ENCODE measurements at places on chromosomes 11 and 22.

DNA sequence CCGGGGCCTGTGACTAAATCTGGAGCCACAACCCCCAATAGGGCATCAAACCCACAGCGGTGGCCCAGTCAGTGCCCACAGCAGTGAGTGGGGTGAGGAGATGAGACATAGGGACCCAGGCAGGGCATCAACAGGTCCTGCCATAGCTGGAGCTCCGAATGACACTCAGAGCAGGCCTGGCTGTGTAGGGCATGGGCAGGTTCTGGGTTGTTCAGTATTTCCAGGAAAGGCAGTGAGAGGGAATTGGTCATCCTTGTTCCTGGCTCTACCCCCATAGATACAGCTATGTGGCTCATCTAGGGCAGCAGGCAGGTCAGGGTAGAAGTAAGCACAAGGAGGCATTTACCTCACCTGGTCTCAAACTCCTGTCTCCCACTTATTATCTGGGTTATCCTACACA, 126.6 kb downstream of the BUD13 start:
- no peak for DNase-seq

GRCh38 chr11:62169935-62170334, 20.1 kb upstream of the SCGB1D1 start:
- DNase-seq, result no peak

DNA sequence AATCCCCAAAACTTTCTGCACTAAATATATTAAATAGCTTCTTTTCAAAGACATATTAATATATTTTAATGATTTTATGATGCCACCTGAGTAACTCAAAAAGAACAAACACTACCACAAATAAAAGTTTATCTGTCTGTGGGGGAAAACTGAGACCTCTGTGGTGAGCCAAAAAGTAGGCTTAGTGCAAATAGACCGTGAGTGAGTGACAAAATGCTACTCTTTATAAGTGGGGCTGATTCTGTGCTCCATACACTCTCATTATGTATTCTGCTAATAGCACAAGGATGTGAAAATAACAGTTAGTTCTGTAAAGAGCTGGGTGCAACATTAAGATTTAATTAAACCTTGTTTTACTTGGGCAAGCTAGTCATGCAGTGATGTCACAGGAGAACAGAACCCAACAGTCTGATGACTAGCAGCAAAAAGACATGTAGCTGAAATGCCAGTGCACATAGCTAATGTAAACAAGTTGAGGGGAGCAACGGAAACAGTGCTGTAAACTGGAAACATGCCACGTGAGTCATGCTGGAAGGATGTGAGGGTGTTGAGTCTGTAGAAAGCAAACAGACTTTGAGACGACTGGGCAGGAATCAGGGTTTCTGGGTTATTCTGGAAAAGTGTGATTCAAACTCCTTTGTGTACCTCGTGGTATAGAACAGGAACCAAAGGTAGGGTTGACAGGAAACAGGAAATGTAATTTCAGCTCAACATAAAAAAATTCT, 1130.4 kb downstream of the LRRC4C start:
- DNase-seq, result no peak

DNA sequence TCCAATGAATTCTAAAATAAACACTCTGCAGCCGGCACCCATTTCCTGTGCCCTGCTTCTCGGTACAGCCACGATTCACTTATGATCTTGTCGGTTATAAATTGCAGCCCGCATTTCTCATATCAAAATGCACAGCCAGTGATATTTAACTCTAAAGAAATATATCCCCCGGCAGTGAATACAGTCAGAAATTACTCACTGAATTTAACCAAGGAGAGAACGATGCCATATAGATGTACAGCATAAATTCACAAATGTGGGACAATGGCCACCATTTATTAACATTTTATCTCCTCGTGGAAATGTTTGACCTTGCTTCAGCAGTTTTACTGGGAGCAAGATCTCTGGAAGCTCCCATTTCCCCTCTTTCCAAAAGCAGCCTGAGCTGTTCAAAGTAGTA, 1517.8 kb downstream of the BRD1 start:
- DNase-seq, result no peak

- DNase-seq, result no peak
Measured at GRCh38 chr11:2277008-2277346, 6.6 kb upstream of the ASCL2 start.

DNA sequence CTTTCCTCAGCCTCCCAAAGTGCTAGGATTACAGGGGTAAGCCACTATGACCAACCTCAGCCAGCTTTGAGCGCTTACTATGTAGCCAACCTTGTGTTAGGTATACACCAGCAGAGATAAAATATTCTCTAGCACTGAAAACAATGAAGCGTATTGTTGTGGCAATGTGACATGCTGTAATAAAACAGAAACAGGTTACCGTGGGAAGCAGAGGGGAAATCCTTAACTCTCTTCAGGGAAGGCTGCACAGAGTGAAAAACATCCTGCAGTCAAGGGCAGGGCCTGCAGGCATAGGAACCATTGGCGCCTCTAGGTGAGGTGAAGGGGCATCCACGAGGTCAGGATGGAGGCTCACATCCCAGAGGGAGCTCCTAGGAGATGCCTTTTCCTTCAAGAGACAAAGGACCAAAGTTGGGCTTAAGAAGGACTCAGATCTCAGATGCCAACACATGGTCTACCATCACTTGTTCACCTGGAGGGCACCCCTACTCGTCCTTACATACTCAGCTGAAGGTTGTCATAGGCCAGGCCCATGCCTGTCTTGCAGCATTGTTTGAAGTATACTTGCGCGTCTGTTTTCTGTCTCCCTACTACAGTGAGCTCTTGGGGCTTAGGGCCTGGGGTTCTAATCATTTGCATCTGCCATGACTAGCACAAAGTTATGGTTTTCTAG, 8.0 kb downstream of the POLD4 start:
- no peak for DNase-seq

GRCh38 chr11:100624346-100624745, 62.7 kb upstream of the ARHGAP42 start:
- DNase-seq, result no peak

DNA sequence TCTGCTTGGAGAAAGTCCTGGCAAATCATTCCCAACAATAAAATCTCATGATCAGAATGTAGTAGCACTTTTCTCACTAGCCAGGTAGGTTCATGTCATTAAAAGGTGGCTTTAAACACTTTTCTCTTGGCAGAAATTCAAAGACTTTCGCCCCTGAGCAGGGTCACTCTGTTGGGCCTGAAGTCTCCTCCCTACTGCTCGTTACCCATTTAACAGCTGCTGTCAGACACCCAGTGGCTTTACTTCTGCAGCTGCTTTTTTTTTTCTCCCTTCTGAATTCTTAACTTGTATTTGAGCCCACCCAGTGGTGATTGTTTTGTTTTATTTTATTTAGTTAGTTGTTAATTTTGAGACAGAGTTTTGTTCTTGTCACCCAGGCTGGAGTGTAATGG, 25.0 kb downstream of the ARHGAP8 start:
- DNase-seq, result no peak

- DNase-seq, result no peak
Measured at GRCh38 chr11:134151083-134151747, 72.6 kb downstream of the NCAPD3 start.

DNA sequence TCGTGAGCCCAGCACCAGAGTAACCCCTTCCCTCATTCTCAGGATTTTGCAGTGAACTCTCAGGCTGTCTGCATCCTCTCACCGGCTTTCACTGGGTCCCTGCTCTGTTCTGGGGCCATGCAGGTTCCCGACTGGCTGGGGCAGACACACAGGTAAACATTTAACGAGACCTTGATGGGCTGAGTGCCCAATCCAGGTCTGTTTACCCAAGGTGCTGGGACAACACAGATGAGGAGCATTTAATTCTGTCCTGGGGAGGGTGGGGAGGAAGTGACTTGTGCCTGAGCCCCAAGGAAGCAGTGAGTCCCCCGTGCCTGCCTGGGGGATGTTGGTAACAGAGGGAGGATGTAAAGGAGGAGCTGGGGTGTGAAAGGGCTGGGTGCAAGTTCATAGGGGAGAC, 4.4 kb downstream of the BIK start:
- DNase-seq, result no peak

GRCh38 chr11:121715405-121715804, 262.6 kb upstream of the SORL1-AS1 start:
- no peak for DNase-seq

DNA sequence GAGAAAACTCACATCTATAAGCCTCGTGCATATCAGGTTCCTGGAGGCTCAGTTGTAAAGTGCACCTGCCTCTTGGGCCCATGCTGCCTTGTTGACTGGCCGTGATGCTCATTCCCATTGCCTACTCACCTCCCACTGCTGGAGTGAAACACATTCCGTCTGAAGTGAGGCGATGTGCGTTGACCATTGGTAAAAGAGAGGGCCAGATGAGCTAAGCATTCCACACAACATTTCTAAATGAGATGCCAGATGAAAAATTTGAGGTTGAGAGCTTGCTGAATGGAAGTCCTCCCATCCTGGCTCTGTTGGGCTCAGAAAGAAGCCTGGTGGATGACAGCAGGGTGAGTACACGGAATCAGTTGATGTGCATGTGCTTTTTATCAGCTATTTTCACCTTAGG, 8.6 kb upstream of the ADAMTS15 start:
- DNase-seq, result no peak

- DNase-seq, result no peak
Measured at GRCh38 chr11:12160680-12161079, 50.3 kb downstream of the MICAL2 start.

- DNase-seq, result no peak
Measured at GRCh38 chr22:35155403-35156025, 89.6 kb downstream of the ISX start.

- DNase-seq, result no peak
Measured at GRCh38 chr11:46676436-46677158, 23.8 kb downstream of the ARHGAP1 start.

DNA sequence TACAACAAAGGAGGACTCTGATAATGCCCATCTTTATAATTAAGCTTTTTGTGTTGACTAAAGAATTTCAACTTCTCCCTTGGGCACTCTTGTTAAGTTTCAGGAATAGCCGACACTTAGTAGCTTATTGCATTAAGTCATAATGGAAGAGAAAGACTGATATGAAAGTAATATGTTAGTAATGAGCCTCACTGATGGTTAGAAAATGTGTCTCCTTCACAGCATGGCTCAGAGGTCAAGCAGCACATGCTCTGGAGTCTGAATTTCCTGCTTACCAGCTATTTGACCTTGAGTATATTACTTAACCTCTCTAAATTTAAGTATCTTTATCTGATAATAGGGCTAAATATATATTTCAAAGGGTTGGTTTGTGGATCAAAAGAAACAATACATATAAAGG, 39.0 kb downstream of the PDGFD start:
- DNase-seq, result no peak

GRCh38 chr22:47781024-47781423, 1018.6 kb downstream of the TBC1D22A start:
- DNase-seq, result no peak

DNA sequence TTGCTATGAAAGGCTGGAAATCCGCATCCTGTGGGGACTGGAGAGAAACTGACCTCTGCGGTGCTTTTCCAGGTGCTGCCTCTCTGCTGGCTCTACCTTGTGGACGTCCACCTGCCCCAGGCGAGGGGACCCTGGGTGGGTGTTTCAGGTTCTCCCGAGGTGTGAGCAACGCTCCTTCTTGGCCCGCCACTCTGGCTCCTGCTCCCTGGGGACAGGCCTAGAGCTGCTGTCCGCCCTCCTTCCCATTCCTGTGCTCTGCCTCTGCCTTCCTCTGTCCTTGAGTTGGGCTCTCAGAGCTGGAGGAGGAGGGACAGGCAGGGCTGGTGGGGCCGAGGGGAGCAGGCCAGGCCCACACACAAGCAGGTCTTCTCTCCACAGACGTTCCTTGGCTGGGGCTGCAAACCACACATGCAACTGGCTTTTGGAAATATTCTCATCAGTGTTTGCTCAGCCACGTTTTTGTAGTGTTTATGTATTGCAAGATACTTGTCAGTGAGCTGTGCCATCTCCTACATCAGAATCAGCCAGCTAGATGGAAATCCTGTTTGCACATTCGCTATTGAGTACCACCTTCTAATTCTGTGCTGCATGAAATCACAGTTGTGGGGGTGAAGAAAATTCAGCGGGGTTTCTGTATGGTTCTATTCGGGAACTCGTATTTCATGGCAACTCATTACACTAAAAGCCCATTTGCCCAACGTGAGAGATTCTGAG, 1115.0 kb downstream of the BRD1 start:
- no peak for DNase-seq

DNA sequence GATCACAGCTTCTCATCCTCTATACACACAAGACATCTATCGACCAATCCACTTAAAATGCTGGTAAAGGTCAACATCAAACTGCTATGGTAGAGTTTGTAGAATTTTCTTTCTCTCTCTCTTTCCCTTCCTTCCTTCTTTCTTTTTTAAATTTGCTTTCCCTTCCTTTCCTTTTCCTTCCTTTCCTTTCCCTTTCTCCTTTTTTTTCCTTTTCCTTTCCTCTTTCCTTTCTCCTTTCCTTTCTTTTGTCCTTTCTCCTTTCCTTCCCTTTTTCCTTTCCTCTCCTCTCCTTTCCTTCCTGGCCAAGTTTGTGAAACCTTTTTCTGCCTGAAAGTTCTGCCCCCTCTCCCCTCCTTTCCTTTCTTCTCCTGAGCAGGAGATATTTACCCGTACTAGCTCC, 3.1 kb downstream of the C11orf97 start:
- no peak for DNase-seq

Measured in NCI-H1694 treated with DMSO at 0.1 percent for 48 hours (cell line).